Large intestine (tissue), 12 donors: ENCODE measurements at places on chromosomes 16 and 17. TPM values are rescaled to one million over a fixed set of nuclear protein-coding genes. Genes with fewer than 3 reads are reported as not detected.
A peak's percentile ranks its signal among the peaks of the same experiment; 100 is the strongest.

Gene MMP2
- polyA plus RNA-seq = 87.5 TPM

Gene AATK
- 81.2 TPM for polyA plus RNA-seq

Gene MT1X
- polyA plus RNA-seq = 112 TPM

Gene PPP1R27
- polyA plus RNA-seq = 0.21 TPM

Gene MYL11
- polyA plus RNA-seq = 14.6 TPM

Gene CPHXL2
- 0.06 TPM for polyA plus RNA-seq

Gene KRT32
- not detected for polyA plus RNA-seq

Gene LLGL2
- polyA plus RNA-seq = 149 TPM

Gene UBALD2
- 68.4 TPM for polyA plus RNA-seq

DNA sequence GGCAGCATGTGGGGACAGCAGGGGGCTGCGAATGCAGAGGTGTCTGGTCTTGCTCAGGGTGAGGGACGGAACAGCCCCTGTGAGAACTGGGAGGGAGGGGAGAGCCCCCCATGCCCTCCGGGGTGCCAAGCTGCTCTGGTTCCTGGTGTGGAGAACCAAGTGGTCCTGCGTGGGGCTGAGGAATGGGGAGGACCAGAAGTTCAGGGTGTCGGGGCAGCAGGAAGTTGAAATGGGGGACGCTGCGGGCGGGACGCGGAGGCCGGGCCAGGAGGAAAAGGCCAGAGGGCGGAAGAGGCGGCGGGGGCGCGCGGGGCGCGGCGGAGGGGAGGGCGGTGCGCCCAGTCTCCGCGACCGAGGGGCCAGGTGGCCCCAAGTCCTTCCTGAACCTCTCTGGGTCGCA lies 3.6 kb downstream of the ALDH3A1 start:
- DNase-seq = no peak

GRCh38 chr17:6299275-6299674 lies 135.6 kb downstream of the AIPL1 start:
- DNase-seq = no peak

GRCh38 chr16:23020084-23020483 lies 129.2 kb downstream of the USP31 start:
- no peak for DNase-seq

- DNase-seq = no peak
Measured at GRCh38 chr17:14359163-14360020, 58.5 kb downstream of the HS3ST3B1 start.

- DNase-seq = no peak
Measured at GRCh38 chr17:45384047-45384788, 48.5 kb downstream of the ARHGAP27 start.

GRCh38 chr17:78883533-78884131 lies 19.4 kb downstream of the CEP295NL start:
- DNase-seq = peak; percentile 64

- no peak for DNase-seq
Measured at GRCh38 chr17:57666946-57667345, 78.2 kb downstream of the CCDC182 start.

GRCh38 chr17:66417300-66417719 lies 114.9 kb downstream of the PRKCA start:
- no peak for DNase-seq

- DNase-seq = no peak
Measured at GRCh38 chr17:2140683-2141082, 85.8 kb downstream of the HIC1 start.

GRCh38 chr17:47131761-47132160 lies 57.3 kb downstream of the CDC27 start:
- DNase-seq = no peak
